T-helper 2 cell (primary cell): ENCODE measurements at places on chromosomes 3 and 15.

- DNase-seq, result no peak
Observed at GRCh38 chr3:9135930-9136525, 113.4 kb downstream of the SRGAP3 start.

DNA sequence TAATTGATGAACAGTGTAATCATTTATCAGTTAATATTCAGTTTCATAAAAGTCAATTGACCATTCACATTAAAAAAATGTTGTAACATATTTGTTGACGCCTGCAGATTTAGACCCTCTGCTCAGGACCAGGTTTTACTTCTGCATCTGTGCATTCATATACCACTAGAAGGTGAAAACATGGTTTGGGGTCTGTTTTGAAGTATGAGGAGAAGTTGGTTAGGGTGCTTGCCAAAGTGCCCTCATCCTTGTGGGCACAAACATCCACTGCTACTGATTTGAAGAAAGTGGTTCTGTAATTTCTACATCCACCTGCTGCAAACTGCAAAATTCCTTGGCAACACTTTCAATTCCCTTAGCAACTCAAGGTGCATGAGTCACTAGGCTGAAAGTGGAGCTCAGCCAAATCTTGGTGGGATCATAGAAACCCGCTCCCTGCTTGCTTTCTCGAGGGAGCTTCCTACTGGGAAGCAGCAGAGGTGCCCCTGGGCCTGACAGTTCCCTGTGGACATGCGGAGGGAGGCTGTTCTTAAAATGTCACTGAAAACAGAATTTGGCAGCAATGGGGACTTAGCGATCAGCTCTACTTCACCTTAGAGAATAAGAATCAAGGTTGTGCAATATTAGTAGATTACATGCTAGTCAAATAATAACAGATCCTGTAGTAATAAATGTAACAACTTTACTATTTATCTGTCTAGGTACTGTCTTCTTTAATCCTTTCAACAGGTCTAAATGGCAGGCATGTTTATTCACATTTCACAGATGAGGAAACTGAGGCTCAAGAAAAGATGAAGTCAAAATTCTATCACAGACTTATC lies 301.0 kb upstream of the TBL1XR1 start:
- DNase-seq, result no peak

DNA sequence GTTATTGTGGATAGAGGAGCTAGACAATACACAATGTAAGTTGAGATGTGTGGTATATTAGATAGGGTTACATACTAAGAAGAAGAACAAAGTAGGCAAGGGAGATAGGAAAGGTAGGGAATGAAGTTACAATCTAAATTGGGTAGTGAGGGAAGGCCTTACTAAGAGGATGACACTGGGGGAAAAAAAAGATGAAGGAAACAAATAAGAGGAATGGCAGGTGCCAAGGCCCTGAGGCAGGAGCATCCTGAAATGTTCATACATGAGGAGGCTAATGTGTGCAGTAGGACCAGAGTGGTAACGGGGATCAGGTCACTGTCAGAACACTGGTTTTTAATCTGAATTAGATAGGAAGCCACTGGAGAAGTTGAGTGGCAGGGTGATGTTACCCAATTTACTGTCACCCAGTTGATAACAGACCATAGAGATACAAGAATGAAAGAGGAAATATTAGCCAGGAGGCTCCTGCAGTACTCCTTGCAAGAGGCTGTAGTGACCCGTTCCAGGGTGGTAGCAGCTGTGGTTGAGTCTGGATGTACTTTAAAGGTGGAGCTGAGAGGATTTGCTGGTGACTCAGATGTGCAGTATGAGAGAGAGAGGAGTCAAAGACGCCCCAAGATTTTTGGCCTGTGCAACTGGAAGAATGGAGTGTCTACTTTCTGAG lies 14.4 kb downstream of the RTP1 start:
- no peak for DNase-seq

GRCh38 chr15:61731099-61731498 lies 329.1 kb downstream of the VPS13C start:
- DNase-seq, result no peak

DNA sequence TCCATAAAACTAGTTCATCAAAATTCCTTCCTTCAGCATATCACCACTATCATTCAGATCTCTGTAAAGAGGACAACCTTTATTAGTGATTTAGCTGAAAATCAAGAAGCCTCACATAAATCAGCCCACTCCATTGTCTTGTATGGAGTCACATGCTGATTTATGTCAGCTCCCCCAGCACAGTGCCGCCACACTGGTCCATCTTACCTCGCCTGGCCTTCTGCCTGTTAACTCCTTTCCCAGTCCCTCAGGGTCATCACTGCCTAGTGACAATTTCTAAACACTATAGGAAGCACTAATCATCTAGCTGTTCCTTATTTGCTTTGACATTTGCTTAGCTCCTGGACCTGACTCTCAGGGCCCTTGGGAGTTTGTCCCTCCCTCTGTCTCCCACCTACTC lies 75.4 kb downstream of the PLCL2 start:
- no peak for DNase-seq

GRCh38 chr3:67605377-67605776 lies 49.0 kb downstream of the SUCLG2 start:
- DNase-seq, result no peak

DNA sequence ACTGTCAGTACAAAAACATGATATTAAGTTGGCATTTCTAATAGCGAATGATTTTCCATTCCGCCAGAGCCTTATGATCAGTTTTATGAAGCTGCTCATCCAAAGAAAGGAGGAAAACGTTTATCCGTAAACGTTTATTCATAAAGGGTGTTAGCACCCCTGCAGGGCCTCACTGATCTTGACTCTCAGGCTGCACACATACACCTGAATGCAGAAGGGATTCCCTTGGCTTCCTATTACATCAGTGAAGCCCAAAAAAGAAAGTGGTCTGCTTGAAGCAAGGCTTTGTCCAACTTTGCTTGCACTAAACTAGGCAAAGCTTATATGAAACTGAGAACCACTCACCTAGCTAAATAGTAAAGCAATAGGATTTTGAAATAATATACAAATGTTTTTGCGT lies 659.5 kb upstream of the CADM2 start:
- no peak for DNase-seq

DNA sequence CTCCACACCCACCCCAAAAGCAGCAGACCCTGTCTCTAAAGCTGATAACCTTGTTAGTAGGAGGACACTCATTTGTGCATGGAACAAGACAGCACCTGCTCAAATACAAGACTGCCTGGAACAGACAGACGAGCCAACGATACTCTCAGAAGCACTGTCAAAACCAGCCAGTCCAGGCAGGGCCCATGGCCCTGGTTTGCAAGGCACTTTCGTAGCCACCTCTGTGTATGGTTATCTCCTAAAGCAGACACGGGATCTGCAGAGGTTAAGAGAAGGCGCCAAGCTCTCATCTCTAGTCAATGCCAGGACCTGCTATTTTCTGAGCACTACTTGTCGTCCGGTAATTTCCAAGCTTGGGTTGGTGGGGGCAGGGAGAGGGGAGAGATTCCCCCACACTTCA lies 10.5 kb downstream of the NTRK3 start:
- no peak for DNase-seq

- peak; percentile 58 for DNase-seq
Observed at GRCh38 chr3:177050501-177051237, 146.6 kb downstream of the TBL1XR1 start.

DNA sequence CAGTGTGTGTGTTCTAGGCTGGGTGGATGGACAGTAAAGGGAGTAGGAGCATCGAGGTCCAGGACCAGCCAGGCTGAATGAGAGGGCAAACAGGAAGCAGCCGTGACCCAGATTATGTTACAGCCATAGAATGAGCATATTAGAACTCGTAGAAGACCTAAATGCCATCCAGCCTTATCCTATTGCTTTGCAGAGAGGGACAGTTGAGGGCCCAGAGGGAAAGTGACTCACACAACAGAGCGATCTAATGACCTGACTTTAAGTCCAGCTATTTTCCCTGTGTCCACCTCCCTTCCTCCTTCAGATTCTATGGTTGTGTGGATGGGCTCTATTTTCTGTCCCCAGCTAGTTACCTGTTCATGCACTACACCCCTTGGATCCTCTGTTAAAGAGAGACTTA lies 634.1 kb upstream of the TBL1XR1 start:
- DNase-seq, result no peak

GRCh38 chr3:54681706-54682105 lies 246.2 kb downstream of the LRTM1 start:
- DNase-seq, result no peak

DNA sequence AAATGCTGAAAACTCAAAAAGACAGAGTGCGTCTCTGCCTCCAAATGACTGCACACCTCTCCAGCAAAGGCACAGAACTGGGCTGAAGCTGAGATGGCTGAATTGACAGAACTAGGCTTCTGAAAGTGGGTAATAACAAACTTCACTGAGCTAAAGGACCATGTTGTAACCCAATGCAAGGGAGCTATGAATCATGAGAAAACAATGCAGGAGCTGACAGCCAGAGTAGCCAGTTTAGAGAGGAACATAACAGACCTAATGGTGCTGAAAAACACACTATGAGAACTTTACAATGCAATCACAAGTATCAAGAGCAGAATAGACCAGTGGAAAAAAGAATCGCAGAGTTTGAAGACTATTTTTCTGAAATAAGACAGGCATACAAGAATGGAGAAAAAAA lies 10.1 kb upstream of the AVEN start:
- DNase-seq, result no peak

DNA sequence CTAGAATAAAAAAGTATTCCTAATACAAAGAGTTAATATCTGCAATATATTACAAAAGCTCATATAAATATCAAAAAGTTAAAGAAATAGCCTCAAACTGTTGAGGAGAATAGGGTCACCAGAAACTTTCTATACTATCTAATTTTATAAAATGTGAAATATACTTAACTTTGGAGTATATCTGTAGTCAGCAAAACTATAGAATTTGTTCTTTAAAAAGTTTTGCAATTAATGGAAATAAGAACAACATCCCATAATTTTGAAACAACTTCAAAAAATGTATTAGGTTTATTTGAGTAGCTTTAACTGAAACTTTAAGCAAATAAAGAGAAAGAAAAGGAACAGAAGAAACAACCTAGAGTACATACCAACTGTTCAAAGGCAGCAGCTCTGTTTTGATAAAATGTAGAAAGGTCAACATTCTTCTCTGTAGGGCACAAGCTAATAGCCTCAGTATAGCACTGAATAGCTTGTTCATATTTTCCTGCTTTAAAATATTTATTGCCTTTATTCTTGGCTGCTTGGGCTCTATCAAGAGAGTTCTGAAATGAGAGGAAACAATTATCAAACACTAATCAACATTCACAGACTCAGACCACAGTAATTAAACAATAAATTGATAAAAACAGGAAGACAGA lies 14.3 kb downstream of the TOMM70 start:
- no peak for DNase-seq

DNA sequence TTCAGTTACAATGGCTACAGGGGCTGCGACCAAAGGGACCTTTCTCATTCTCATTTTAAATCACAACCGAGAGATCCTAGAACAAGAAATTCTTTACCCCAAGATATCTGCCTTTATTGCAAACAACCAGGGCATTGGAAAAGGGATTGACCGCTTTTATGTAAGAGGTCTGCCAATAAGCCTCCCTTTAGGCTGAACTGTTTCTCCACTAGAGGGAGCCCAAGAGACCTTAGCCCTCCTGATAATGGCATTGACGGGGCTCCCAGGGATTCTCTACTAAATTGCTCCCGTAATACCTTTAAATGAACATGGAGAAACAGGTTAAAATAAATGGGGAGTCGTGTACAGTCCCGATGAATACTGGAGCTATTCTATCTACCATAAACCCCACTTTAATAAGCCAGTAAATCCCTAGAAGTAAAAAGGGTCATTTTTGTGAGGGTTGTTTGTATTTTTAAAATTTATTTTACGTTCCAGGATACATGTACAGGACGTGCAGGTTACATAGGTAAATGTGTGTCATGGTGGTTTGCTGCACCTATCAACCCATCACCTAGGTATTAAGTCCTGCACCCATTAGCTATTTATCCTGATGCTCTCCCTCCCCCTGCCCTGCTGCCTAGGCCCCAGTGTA lies 7.5 kb upstream of the IGSF10 start:
- no peak for DNase-seq

GRCh38 chr3:71629711-71630110 lies 46.2 kb upstream of the FOXP1 start:
- no peak for DNase-seq

GRCh38 chr3:19489936-19490335 lies 341.6 kb downstream of the KCNH8 start:
- no peak for DNase-seq

DNA sequence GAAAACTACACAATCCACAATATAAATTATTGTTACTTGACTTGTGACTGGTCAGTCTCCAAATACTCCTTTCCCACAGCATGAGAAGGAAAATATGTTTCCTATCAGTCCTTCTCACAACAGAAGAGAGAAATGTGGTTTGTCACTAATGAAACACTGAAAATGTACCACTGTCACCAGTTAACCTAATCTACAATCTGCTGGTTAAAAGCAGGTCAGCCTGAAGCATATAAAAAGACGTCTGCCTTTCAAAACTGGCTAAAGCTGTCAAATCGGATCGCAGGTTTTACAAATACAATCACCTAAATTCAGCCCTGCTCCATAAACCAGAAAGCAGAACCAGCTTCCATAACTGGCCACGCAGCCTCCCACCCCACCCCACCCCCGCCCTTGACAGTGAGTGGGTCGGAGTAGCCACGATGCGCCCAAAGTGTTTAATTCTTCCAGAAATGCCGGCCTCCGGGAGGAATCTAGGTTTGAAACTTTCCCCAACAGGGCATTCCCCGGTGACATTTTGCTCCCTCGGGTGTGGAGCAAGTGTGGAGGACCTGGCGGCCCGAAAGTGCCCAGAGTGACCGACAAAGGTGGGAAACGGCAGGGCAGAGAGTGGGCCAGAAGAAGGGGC lies 682 bp downstream of the ETFA start:
- DNase-seq, result no peak

DNA sequence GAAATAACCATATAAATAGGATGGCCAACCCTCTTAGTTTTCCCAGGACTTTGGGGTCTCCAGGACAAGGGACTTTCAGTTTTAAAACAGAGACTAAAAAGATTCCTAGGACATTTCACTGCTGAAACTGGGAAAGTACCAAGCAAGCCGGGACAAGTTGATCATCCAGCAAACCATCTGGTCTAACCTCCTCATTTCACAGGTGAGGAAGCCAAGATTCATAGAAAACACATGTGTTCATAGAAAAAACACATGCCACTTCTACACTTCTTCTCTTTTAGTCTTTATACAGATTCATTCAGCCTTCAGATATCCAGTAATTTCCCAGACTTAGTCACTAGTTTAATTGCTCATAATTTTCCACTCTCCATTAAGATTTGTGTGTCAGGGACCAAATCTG lies 165.6 kb upstream of the CCDC54 start:
- no peak for DNase-seq
